Dorsolateral prefrontal cortex (tissue), 122 donors: ENCODE measurements at places on chromosomes 1 and 21.

DNA sequence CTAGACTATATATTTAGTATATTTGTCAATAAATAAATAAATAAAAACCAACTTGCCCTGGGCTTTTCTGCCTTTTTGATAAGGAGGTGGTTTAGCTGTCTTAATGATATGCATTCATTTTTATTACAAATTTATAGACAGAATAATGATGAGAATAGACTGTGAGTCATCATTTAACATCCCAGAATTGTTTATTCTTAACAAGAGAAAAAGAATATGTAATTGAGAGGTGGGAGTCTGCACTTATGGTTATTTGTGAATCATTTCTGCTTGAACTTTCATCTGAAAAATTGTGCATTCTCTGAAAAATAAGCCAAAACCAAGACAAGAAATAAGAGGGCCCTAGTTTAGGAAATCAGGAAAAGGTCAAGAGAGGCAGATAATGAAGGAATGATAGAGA is 326.2 kb downstream of the COL11A1 start:
- no peak for DNase-seq

GRCh38 chr1:167057241-167057688 is 32.9 kb downstream of the GPA33 start:
- DNase-seq = peak; percentile 49

DNA sequence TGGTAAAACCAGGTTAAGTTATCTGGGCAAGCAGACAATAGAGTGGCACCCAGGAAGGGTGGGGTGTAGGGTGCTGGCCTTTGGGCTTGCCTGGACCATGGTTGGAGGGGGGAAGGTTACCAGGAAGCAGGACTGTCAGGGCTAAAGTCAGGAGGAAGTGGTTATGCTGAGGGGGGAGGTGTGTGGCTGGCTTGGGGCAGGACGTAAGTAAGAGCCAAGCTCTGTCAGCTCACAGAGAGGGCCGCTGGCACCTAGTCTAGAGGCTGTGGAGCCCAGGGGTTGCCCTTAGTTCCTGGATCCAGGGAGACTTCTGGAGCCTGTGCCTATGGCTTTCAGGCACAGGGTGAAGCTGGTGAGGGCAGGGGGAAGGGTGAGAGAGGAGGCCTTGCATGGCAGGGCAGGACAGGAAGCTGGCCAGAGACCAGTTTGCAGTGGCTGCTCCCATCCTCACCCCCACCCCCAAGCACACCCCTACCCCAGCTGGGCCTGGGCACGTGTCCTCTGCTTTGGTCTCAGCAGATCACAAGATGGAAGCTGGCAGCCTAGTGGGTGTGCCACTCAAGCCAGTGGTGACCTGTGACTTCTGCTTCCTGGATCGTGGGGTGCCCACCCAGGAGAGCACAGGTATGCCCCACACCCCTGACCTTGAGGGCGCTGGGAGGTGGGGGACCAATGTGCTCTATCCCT is 20.5 kb upstream of the SMYD3 start:
- no peak for DNase-seq

DNA sequence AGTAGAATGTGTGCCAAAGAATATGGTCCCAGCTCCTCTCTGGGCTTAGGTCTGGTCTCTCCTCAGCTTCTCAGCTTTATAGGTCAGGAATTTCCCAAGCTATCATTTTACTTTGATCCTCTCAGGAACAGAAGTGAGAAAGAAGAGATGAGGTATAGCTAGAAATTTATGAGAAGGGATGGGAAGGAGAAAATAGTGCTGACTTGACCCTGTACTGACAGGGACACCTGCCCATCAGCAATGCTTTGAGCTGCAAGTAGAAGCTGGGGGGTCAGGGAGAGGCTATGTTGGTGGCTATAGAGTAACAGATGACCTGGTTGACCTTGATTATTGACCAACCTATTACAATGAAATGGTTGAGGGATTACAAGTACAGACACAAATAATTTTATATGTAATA is 75.0 kb downstream of the XCL2 start:
- no peak for DNase-seq

GRCh38 chr1:179337942-179338560 is 27.7 kb upstream of the AXDND1 start:
- no peak for DNase-seq
